ENCODE measurements at places on chromosomes 2 and 18.

DNA sequence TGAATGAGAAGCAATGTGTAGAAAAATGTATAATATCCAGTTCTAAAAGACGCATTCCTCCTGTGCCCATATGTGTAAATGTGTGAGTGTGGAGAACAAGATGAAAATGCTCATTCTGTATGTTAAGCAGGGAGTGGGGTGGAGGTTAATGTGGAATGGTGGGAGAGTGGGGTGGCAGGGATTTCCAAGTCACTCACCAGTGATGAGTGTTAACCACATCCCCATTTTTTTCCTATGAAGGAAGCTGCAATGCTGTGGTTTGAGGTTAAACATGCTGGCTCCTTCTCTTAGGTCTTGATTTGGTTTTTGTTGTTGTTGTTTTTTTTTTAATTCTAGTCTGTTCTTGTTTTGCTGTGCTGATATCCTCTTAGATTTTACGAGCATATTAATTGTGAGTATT, 169.4 kb downstream of the NEDD4L start:
- no peak for DNase-seq

GRCh38 chr2:193966590-193966989, 1690.4 kb upstream of the SLC39A10 start:
- DNase-seq, result no peak

DNA sequence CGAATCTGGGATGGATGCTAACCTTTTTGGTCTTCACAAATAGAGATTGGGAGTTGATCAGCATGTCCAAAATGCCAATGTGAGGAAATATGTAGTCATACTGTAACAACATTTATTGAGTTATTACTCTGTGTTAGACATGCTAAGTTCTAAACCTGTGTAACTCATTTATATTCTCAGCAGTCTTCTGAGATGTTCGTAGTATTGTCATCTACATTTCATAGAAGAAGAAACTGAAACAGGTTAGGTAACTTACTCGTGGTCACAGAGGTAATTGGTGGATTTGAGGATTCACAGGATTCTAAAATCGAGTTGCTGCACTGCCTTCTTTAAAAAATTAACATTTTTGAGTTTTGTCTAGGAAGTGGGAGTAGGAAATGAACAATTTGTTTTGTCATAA, 162.1 kb downstream of the UBE2E3 start:
- no peak for DNase-seq

DNA sequence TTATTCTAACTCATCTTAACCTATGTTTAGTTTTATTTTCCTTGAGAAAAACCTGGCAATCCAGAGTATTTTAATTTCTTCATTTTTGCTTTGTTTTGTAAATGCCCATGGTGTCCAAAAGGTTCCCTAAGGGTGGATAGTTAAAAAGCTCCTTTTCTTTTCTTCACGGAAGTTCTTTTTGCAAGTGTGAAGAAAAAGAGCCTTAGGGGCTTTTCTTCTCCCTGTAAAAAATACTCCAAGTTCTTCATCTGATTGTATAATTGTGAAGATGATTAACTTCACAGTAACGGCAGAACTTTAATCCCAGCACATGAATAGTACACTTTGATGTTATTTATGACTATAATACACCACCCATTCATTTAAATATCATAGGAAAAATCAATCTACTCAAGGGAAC, 530.2 kb upstream of the LINC00305 start:
- no peak for DNase-seq

- DNase-seq, result no peak
Observed at GRCh38 chr18:35157181-35157580, 83.7 kb upstream of the ZNF397 start.

DNA sequence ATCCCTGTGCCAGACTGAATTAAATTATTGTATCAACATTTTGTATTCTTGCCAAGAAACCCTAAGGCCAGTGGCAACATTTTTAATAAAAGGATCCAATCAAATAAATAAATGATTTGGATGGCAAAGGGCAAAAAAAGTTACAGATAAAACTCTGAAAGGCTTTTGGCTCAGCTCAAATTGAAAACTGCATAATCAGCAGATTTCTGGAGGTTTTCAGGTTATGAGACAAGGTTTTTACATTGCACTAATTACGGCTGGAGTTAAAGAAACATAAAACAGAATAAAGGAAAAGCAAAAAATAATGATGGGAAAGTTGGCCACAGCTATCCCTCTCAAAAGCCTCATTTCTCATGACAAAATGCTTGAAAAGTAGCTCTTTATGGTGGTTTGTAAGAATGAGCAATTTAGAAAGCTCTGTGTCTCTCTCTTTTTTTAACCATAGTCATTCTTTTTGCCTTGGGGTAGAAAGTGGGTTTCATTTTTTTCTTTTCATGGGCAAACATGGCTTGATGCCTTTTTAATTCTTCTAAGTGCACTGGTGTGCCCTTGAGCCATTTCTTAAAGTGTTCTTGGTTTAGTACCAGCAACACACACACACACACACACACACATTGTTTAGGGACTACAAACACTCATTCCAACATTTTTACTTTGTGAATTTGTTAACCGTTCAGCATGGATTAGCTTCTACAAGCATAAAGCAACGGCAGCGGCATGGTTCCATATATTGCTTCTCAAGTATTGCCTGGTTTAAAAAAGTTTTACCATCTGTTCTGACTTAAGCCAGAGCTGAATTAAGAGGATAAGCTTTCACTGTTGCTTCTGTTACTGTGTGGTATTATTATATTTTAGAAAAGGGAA, 747.1 kb upstream of the FSHR start:
- DNase-seq, result no peak

DNA sequence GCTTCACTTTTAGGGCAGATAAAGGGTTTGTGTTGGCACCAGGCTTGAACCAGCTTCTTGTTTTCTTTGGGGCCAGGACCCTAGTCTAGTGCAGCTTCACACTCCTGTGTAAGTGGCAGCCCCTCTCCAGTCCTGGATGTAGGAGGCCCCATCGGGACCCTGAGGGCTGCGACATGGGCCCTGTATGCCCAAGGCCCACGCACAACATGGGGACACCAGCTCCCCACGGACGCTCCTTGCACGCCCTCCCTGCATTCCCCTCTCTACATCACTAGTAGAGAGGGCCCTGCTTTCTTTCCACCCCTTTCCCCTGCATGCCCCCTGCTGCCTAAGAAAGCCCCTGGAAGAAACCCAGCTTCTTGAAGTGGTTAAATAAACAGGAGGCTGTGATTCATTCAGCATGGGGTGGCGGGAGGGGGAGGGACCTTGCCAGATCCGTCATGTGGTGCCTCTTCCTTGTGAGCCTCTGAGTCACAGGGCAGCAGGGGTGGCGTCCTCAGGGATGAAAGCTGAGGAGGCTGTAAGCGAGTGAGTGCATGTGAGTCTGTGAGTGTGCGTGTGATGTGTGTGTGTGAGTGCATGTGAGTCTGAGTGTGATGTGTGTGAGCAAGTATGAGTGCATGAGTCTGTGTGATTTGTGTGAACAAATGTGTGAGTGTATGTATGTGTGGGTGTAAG, 42.5 kb downstream of the COPS8 start:
- no peak for DNase-seq

GRCh38 chr2:21332993-21333625, 209.3 kb downstream of the TDRD15 start:
- no peak for DNase-seq

GRCh38 chr18:61064911-61065310, 268.3 kb upstream of the CDH20 start:
- DNase-seq, result no peak
